Stimulated activated CD4-positive, alpha-beta T cell treated with anti-CD3 and anti-CD28 coated beads, TNF-alpha, amount 100 ng/mL, for 4 hours (primary cell): ENCODE measurements at places on chromosomes 2 and 18.
A peak's percentile ranks its signal among the peaks of the same experiment; 100 is the strongest.

DNA sequence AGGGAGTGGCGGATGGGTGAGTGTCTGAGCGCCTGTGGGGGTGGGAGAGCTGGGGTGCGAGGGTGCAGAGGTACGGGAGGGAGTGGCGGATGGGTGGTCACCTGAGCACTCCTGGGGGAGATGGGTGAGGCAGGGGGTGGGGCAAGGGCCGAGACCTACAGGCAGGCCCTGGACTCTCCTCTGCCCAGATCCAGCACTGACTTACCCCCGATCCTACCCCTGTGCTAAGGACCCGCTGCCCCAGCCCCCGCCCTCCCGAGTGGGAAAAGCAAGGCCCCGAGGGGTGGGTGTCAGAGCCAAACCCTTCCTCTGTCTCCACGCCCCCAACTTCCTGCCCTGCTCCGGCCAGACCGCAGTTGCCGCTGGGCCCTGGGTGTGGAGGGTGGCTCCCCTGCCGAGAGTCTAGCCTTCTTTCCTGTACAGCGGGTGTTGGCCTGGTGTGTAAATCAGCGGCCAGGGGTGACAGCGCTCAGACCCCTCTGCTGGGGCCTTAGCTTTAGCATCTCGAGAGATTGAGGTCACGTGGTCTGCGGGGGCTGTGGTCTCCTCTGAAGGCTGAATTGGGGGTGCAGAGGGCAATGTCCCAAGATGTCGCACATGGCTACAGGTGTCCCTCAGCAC, 12.5 kb downstream of the BOK start:
- no peak for DNase-seq

- no peak for DNase-seq
These were observed 437.9 kb downstream of the TXNL1 start for GRCh38 chr18:56200381-56200911.

DNA sequence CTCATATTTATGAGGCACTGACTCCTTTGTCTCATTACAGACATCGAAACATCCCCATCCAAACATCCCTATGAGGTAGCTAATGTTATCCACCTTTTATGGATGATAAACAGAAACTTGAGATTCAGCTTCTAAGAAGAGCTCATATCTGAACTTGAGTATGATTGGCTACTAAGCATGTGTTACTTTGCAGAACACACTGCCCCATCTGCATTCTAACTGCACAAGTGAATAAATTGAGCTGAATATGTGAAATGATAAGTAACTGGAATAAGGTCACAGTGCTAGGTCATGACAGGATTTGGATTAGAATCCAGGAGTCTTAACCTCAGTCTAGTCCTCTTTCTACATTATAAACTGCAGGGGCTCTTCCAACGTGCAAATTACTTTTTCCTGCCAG, 172.7 kb downstream of the SETBP1 start:
- no peak for DNase-seq

GRCh38 chr2:202141329-202141947, 68.4 kb downstream of the KIAA2012 start:
- no peak for DNase-seq

- DNase-seq: no peak
These were observed 149.4 kb upstream of the PTPRM start for GRCh38 chr18:7417727-7418126.

DNA sequence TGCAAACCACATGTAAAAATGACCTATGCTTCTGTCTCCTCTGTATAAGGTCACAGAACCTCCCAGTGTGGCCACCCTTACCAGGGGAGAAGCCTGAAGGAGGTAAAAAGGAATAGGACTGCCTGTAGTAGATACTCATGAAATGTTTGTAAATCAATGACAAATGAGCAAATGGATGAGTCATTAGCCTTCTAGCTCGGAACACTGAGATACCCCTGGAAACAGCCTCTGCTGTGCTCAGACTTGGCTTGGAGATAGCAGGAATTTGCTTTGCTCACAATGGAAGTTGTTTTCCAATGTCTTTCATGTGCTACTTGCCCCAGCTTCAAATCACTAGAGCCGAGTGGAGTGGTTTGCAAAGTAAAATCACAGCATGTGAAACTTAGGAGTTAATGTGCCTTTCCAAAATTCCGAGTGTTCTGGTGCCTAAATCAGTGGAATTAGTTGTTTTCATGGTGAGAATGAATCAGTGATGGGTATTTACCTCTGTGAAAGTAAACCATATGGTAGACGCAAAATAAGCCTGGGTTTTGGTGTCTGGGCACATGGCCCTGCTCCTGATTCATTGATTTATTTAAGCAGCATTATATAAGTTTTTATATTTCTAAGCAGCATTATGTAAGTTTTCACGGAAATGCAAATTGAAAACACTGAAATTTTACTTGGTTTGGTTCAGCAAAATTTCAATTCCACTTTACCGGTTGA, 154.0 kb upstream of the MAP3K20 start:
- no peak for DNase-seq

- DNase-seq: no peak
These were observed 1.5 kb downstream of the LOXL3 start for GRCh38 chr2:74551942-74552913.

DNA sequence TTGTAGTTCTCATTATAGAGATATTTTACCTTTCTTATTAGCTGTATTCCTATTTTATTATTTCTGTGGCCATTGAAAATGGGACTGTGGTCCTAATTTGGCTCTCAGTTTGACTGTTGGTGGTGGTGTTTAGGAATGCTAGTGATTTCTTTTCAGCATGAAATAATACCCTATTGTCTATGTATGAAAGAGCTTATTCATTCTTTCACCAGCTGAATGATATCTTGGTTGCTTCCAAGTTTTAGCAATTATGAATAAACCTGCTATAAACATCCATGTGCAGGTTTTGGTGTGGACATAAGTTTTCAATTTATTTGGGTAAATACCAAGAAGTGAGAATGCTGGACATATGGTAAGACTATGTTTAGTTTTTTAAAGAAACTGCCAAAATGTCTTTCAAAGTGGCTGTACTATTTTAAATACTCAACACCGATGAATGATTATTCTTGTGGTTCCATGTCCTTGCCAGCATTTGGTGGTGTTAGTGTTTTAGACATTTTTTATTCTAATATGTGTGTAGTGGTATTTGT, 501.6 kb upstream of the GYPC start:
- no peak for DNase-seq

DNA sequence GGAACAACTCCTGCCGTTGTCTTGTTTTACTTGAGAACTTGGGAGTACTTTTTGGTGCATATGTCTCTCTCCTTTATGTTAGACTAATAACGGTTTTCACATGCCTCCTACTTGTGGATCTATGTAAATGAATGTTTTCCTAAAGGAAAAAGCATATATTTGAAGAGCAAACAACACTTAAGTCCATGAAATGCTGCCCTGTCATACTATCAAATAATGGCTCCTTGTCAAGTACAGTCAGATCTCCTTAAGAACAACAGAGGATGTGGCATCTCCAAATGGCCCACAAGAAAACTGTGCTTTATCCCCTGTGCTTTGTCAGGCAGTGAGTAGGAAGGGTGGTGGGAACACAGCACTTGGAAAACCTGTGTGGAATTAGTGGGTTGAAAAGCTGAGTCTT, 198.2 kb downstream of the PTGR3 start:
- DNase-seq: no peak

DNA sequence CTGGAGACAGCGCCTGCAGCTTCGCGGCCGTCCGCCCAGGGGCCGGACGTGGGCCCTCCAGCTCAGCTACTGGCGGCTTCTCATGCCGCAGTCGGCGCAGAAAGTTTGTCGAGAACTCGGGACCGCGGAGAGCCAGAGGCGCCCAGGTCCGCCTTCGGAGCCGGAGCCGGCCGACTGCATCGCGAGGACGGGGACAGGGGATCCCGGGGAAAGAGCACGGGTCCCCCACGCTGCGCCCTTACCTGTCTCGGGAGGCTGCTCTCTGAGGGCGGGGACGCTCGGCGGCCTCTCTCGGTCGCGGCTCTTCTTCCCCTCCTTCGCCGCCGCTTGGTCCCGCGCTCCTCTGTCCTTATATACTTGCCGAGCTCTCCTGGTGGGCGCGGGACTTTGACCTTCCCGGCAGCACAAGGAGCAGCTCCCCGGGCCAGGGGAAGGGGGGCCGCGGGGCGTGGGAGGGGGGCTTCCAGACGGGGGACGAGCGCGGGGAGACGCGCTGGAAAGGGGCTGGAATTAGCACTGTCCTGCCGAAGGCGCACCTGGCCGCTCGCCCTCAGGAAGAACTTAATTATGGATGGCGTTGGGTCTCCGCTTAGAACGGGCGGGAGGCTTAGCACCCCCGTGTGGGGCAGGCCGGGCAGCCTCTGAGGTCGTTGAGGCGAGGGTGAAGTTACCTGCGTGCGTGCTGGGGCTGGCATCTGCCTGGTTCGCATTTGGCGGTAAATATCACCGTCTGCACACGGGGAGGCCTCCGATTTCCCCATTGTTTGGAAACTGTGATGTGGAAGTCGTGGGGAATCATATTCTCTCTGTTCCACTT, at the start of gene POMC:
TSS of gene POMC (minus strand) at position 325 of the 817 bp plus-strand sequence. CDS start 3,808 bp downstream, outside the sequence.
- DNase-seq: peak; percentile 8

DNA sequence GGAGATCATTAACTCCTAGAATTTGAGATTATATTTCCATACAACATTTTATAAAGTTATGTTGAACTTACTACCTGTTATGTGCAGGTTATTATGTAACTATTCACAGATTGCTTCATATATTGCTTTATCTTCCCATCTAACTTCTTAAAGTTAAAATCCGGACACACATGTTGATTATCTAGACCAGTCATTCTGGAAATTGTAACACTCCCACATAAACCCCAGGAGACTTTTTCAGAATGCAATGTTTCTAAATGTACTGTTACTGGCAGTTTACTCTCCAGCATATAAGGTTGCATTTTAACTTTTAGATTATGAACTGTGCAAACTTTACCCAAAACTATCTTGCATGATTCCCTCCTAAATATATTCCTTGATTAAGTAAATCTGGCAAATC, 70.5 kb upstream of the FAM117B start:
- no peak for DNase-seq

DNA sequence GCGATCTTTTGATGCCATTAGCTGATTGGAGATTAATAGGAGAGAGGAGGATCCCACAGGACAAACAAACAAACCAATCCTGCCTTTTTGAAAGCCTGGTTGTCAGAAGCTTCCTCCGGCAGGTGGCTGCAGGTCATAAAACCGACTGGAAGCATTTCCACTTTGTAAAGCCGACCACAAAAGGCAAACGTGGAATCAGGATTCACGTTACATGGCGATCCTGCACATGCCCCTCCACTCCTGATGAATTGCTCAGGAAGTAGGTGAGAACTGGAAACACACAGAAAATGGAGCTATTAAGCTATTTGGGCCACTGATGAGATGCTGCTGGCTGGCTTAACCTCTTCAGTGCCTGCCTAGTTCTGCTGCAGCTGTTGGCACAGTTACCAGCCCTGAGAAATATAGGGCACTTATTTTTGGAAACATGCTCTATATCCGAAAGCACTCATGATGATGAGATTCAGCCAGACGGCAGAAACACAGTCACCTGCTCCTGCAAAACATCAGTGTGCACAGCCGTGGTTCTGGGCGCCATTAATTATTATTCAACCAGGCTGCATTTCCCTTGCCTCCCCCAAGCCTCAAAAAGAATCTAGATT, 110.3 kb upstream of the ST6GAL2 start:
- no peak for DNase-seq

GRCh38 chr2:230224458-230224857, 1.1 kb upstream of the SP140 start:
- no peak for DNase-seq

DNA sequence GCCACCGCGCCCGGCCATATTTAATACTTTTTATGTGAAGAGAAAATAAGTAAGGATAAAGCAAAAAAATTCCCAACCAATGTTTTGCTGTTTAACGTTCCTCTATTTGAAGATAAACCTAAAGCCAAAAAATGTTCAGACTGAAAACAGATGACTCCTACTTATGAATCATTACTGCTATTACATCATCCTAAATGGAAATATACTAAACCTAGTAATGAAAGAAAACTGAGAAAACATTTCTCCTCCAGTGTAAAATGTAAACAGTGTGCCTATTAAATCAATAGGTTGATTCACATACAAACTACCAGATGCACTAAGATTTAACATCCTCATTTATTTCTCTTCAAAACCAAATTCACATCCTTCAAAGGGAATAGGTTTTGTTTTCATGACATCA, 43.5 kb downstream of the CWC22 start:
- no peak for DNase-seq

GRCh38 chr2:172297950-172298349, 129.4 kb upstream of the ITGA6 start:
- no peak for DNase-seq

GRCh38 chr2:8604262-8604661, 77.6 kb upstream of the ID2 start:
- DNase-seq: no peak

- DNase-seq: no peak
These were observed 1077.3 kb upstream of the TMEFF2 start for GRCh38 chr2:193272011-193272410.

DNA sequence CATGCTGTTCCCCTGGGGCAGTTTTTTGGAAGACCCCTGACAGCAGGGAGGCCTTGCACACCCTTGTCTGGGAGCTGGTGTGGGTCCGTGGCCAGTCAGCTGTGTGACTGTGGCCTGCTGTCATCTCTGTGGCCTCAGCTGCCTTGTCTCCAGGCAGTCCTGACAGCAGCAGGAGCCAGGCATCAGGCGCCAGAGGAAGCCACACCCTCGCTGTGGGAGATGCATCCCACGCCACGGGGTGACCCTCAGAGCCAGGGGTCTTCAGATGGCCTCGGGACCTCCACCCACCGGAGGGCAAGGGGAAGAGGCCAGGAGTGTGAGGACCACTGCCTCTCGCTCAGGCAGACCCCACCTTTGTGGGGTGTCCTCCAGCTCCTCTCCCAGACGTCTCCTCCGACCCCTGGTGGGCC, 5.0 kb downstream of the BOK start:
- DNase-seq: no peak

DNA sequence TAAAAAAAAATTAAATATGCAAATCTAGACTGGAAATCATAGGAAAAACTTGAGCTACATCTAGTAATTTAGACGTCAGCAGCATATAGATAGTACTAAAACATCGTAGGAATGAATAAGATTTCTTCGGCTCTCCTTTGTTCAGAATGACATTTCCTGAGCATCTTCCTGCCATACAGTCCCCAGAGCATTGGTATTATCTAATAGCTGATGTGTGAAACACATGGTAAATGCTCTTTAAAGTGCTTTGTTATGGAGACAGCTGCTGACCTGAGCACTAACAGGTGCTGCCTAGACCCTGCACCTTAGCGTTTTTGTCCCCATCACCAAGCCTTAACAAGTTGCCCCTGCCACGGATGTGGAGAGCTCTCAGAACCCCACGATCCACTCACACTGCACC, 692.3 kb upstream of the PIK3C3 start:
- DNase-seq: no peak

GRCh38 chr18:995629-996028, 91.0 kb downstream of the ADCYAP1 start:
- DNase-seq: no peak

- DNase-seq: no peak
These were observed 146.7 kb upstream of the MYO3B start for GRCh38 chr2:170031288-170031687.
